ENCODE measurements at places on chromosomes 16 and 17. TPM values are rescaled to one million over a fixed set of nuclear protein-coding genes. Genes with fewer than 3 reads are reported as not detected.

GRCh38 chr17:39576187-39576586 is 31.5 kb downstream of the NEUROD2 start:
- DNase-seq, result no peak
- no peaks in the 10 kb centered on the region for H3K36me3 ChIP-seq
- H3K27ac ChIP-seq, result no peak overlapping the region

DNA sequence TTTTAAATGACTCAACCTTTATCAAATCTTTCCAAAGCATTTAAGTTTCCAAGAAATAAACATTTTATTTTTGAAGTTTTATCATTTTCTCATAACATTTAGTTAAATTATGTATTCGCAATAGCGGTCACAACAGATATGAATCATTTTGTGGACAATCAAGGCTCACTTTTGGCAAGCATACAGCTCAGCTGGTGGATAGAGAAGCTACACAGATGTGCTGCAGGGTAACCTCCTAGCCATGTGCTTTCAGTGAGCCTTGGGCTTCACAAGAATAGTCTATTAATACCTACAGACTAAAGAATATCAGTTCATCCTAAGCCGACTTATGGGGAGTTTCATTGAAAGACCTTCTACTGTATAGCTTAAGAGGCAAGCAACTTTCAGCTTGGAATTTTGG is 144.8 kb downstream of the MRTFB start:
- no peaks in the 10 kb centered on the region for H3K27me3 ChIP-seq
- no peaks in the 10 kb centered on the region for H3K4me1 ChIP-seq
- no peaks in the 10 kb centered on the region for H3K36me3 ChIP-seq
- no peak overlapping the region for H3K4me3 ChIP-seq
- H3K27ac ChIP-seq, result no peak overlapping the region
- no peak for DNase-seq

DNA sequence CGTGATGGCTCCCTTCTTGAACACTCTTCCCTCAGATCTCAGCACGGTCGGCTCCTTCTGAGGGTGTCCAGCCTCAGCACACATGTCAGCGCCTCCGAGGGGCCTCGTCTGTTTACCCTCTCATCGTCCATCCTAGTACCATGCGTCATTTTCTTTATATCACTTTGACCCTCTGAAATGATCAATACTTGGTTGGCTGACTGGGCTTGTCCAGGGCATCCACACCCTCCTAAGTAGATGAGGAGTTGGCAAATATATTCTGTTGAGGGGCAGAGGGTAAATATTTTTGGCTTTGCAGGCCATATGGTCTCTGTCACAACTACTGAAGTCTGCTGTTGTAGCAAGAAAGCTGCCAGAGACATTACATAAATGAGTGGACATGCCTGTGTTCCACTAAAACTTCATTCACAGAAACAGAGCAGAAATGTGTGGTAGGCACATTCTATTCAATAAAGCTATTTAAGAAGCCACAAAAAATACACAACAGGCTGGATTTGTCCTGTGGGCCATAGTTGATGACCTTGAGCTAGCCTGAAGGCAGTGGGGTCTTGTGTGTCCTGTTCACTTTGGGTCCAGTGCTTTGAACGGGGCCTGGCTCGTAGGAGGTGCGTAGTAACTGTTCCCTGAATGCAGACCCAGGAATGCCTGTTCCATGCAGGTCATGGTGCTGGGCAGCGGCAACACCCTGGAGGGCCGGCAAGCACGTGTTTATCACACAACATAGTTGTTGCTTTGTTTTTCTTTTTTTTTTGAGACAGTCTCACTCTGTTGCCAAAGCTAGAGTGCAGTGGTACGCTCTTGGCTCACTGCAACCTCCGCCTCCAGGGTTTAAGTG is 185.8 kb downstream of the SNX29 start:
- H3K4me1 ChIP-seq, result no peaks in the 10 kb centered on the region
- DNase-seq, result no peak
- no peak overlapping the region for H3K27ac ChIP-seq

DNA sequence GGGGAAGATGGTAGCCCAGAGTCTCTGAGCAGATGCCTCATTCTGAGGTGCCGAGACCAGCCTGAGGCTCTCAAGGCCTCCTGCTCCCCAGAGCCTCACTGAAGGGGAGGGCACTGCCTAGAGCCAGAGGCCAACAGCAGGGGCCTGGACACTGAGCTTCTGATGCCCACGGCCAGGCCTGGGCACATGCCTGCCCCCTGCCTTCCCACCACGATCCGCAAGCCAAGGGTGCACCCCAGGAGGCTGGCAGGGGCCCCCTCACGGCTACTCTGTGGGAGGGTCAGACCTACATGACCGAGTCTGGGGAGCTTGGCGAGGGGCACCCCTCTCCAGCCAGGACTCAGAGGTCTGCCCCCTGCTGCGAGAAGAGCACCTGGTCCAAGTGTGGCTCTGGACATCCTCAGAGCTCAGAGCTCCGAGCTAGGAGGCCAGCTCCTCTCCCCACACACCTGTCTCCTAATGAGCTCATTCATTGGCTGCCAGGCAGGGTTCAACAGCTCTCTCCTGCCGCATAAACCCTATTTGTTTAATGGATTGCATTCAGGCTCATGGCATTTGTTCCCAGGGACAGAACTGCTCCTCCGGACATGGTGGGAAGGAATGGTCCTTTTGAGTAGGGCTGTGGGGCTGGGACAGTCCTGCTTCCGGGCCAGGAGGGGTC is 13.9 kb downstream of the OTOP3 start:
- H3K36me3 ChIP-seq, result no peaks in the 10 kb centered on the region
- no peak for DNase-seq
- no peak overlapping the region for H3K4me3 ChIP-seq
- no peak overlapping the region for H3K27ac ChIP-seq
- H3K27me3 ChIP-seq, result no peaks in the 10 kb centered on the region

Gene PLA2G10
- not detected for polyA plus RNA-seq

- H3K27ac ChIP-seq, result peak overlapping the region; percentile 69
- no peaks in the 10 kb centered on the region for H3K27me3 ChIP-seq
- peaks cover 22% of the 10 kb centered on the region for H3K4me1 ChIP-seq
- peak; percentile 40 for DNase-seq
- H3K36me3 ChIP-seq, result no peaks in the 10 kb centered on the region
These were observed 93.9 kb upstream of the FA2H start for GRCh38 chr16:74868501-74868900.

DNA sequence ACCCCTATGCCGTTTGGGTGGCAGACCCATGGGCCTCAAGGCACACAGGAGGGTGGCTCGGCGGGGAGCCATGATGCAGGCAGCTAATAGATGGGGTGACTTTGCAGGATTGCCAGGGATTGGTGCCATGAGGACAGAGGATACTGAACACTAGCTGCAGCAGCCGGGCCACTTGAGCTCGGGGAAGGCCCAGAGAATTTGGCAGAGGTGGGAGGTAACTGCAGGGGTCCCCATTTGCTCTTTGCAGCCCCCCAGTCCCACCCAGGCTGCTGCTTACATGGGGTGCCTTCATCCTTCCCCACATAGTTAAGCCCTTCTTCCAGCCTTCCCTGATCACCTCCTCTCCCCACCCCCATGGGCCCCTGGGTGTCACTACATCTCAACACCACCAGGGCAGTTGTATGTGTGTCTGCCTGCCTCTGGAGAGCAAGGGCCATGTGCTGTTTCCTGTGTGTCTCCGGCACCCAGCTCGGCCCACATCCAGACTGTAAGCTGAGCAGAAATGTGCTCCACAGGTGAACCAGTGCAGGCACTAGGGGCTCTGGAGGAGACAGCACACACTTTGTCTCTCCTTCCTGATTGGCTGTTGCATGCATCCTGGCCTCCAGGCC is 52.0 kb downstream of the SREBF1 start:
- no peaks in the 10 kb centered on the region for H3K36me3 ChIP-seq
- H3K4me3 ChIP-seq, result no peak overlapping the region
- no peaks in the 10 kb centered on the region for H3K27me3 ChIP-seq
- DNase-seq, result peak; percentile 38

- peak overlapping the region; percentile 71 for H3K4me3 ChIP-seq
- peak overlapping the region; percentile 71 for H3K27ac ChIP-seq
- peak; percentile 15 for DNase-seq
- no peaks in the 10 kb centered on the region for H3K36me3 ChIP-seq
- no peaks in the 10 kb centered on the region for H3K27me3 ChIP-seq
These were observed 71.4 kb downstream of the ABR start for GRCh38 chr17:1108478-1108764.

- peak overlapping the region; percentile 34 for H3K27ac ChIP-seq
- DNase-seq, result no peak
- H3K4me1 ChIP-seq, result peaks cover 40% of the 10 kb centered on the region
- no peaks in the 10 kb centered on the region for H3K27me3 ChIP-seq
- H3K4me3 ChIP-seq, result no peak overlapping the region
These were observed 26.1 kb downstream of the SOCS1 start for GRCh38 chr16:11229906-11230305.

Gene EVPLL
- polyA plus RNA-seq, result not detected

GRCh38 chr17:64499805-64500486 is 3.1 kb upstream of the POLG2 start:
- no peaks in the 10 kb centered on the region for H3K27me3 ChIP-seq
- peaks cover 36% of the 10 kb centered on the region for H3K4me1 ChIP-seq
- H3K36me3 ChIP-seq, result peaks cover 63% of the 10 kb centered on the region

GRCh38 chr17:79944821-79945391 is 90.8 kb downstream of the TBC1D16 start:
- no peak overlapping the region for H3K27ac ChIP-seq
- H3K27me3 ChIP-seq, result no peaks in the 10 kb centered on the region
- H3K36me3 ChIP-seq, result no peaks in the 10 kb centered on the region
- no peak overlapping the region for H3K4me3 ChIP-seq

GRCh38 chr17:1880851-1881630 is 51.2 kb downstream of the RPA1 start:
- no peaks in the 10 kb centered on the region for H3K27me3 ChIP-seq
- no peak for DNase-seq
- H3K27ac ChIP-seq, result no peak overlapping the region

Gene IRX5
- polyA plus RNA-seq, result not detected

- peak overlapping the region; percentile 23 for H3K27ac ChIP-seq
- peaks cover 78% of the 10 kb centered on the region for H3K4me1 ChIP-seq
- H3K4me3 ChIP-seq, result no peak overlapping the region
- H3K36me3 ChIP-seq, result no peaks in the 10 kb centered on the region
These were observed 35.5 kb downstream of the CPNE2 start for GRCh38 chr16:57127836-57128235.

Gene RAB26
- 0.66 TPM for polyA plus RNA-seq

- no peaks in the 10 kb centered on the region for H3K27me3 ChIP-seq
- H3K27ac ChIP-seq, result no peak overlapping the region
- H3K36me3 ChIP-seq, result no peaks in the 10 kb centered on the region
- no peak for DNase-seq
These were observed 3.3 kb upstream of the CCNF start for GRCh38 chr16:2425825-2426430.

DNA sequence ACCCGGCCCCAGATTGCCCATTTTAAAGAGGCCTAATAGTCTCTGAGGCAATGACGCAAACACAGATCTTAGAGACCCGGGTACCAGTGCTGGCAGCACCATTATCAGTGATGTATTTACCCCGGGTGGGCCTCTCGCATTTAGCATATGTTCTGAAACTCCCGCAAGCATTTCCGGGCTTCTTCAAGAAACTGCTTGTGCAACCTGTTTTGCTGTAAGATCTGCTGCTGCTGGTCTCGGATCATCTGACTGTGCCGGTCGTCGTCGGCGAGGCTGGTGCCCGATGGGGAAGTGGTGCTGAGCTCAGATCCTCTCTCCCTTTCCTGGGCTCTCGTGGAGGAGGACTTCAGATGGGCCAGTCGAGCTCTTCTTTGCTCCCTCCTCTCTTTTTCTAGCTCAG is 12.5 kb downstream of the CEP295NL start:
- no peak overlapping the region for H3K4me3 ChIP-seq
- no peaks in the 10 kb centered on the region for H3K36me3 ChIP-seq
- peak; percentile 63 for DNase-seq
- H3K4me1 ChIP-seq, result no peaks in the 10 kb centered on the region

GRCh38 chr16:19162085-19162484 is 6.0 kb upstream of the SYT17 start:
- DNase-seq, result no peak
- no peaks in the 10 kb centered on the region for H3K4me1 ChIP-seq
- no peaks in the 10 kb centered on the region for H3K36me3 ChIP-seq
- H3K27me3 ChIP-seq, result no peaks in the 10 kb centered on the region
- no peak overlapping the region for H3K27ac ChIP-seq
- H3K4me3 ChIP-seq, result no peak overlapping the region

GRCh38 chr17:41098481-41098880 is 539 bp upstream of the KRTAP4-8 start:
- H3K4me1 ChIP-seq, result no peaks in the 10 kb centered on the region
- H3K4me3 ChIP-seq, result no peak overlapping the region
- H3K27ac ChIP-seq, result no peak overlapping the region
- no peak for DNase-seq
- H3K27me3 ChIP-seq, result no peaks in the 10 kb centered on the region

DNA sequence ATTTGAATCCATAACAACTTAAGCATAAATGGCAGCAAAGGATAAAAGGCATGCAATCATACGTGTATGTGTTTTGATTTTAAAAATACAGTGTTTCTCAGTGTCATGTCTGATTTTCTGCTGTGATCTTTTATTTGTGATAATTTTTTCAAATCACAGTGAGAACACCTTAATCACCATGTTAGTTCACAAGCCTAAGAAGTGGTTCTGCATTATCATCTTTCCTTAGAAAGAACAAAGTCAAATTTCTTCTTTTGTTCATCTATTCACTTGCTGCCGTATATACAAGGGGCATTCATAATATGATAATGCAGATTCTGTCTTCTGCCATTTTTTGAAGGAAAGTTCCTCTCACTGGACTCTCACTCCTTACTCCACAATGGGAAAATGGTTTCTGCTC is 33.3 kb upstream of the ABCA9 start:
- no peak for DNase-seq
- no peak overlapping the region for H3K27ac ChIP-seq
- H3K36me3 ChIP-seq, result no peaks in the 10 kb centered on the region
- H3K4me1 ChIP-seq, result no peaks in the 10 kb centered on the region
- H3K27me3 ChIP-seq, result no peaks in the 10 kb centered on the region
- H3K4me3 ChIP-seq, result no peak overlapping the region

Gene GPR139
- polyA plus RNA-seq, result not detected

GRCh38 chr17:58382872-58383242 is 30.9 kb upstream of the SUPT4H1 start:
- H3K4me3 ChIP-seq, result no peak overlapping the region
- no peak overlapping the region for H3K27ac ChIP-seq
- peaks cover 34% of the 10 kb centered on the region for H3K4me1 ChIP-seq
- H3K27me3 ChIP-seq, result no peaks in the 10 kb centered on the region
- H3K36me3 ChIP-seq, result no peaks in the 10 kb centered on the region

GRCh38 chr16:533391-534123 is 6.0 kb downstream of the CAPN15 start:
- H3K4me1 ChIP-seq, result peaks cover 11% of the 10 kb centered on the region
- H3K27ac ChIP-seq, result no peak overlapping the region
- no peak overlapping the region for H3K4me3 ChIP-seq
- H3K36me3 ChIP-seq, result no peaks in the 10 kb centered on the region
- DNase-seq, result no peak
- no peaks in the 10 kb centered on the region for H3K27me3 ChIP-seq

Gene PRSS36
- polyA plus RNA-seq, result 1.2 TPM

DNA sequence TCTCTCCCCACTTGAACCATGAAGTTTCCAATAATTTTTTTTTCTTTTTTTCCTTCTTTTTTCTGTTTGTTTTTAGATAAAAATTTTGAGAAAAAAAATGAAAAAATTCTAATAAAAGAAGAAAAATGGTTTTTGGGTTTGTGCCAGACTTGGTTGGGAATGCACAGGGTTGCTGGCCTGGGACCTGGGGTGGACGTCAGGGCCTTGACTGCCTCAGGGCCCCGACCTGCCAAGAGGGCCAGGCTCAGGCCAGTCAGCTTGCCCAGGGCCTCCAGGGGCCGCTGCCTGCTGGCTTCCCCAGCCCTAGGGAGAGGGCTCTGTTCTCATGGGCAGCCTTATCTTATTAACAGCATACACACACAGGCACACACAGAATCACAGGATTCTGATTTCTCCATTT is 6.5 kb downstream of the TBX6 start:
- peaks cover 27% of the 10 kb centered on the region for H3K36me3 ChIP-seq
- no peaks in the 10 kb centered on the region for H3K27me3 ChIP-seq
- H3K27ac ChIP-seq, result no peak overlapping the region
- H3K4me3 ChIP-seq, result no peak overlapping the region
- peaks cover 6% of the 10 kb centered on the region for H3K4me1 ChIP-seq

Gene ADAD2
- polyA plus RNA-seq, result not detected

Gene PPY
- not detected for polyA plus RNA-seq

All from naive thymus-derived CD4-positive, alpha-beta T cell (primary cell).